ENCODE measurements at places on chromosomes 12 and 14.

DNA sequence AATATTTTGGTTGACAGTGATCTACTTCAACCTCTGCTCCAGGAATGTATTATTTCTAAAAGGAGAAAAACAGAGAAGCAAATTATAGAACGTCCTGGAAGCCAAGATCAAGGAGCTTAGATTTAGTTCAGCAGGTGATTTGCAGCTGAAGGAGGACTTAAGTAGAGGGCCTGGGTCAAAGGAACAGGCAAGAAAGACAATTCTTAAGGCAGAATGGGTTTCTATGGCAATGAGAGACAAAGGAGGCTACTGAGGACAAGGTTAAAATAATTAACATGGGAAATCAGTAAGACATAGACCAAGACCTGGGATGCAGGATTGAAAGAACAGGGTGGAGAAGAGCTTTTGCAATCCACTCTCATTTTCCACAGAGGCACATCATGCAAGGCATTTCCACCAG is 2.4 kb upstream of the SNW1 start:
- no peak for DNase-seq

- no peak for DNase-seq
Measured at GRCh38 chr14:99581374-99581773, 22.6 kb downstream of the CCDC85C start.

DNA sequence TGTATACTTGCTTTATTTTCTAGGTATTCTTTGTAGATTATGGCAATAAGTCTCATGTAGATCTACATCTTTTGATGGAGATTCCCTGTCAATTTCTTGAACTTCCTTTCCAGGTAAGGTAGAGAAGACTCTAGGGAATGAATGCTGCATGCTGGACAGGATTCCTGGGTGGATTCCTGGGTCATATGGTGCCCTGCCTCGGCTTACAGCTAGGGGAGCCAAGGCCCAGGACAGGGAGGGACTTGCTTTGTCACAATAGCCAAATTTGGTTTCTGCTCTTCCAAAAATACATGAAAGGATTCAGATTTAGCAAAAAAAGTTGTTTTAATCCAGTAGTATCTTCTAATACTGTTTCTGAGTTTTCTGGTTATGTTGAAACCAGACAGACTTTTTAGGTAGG is 59.5 kb upstream of the ASPG start:
- DNase-seq = no peak

DNA sequence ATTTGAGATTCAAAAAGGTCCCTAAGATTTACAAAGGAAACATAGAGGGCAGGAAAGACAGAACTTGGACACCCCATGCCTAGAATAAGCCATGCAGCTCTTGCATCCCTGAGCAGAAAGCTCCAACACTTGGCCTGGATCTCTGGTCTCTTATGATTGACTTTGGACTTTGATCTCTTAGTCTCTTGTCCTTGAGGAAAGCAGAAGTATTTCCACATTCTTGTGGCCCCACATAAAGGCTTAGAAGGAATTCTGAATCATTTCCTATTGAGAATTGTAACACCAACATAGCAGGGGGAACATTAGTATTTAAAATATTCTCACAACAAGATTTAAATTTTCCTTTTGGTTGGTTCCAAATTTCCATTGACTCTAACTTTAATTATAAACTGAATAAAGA is 283.7 kb upstream of the PRKD1 start:
- no peak for DNase-seq

- DNase-seq = peak; percentile 54
Measured at GRCh38 chr12:120903412-120904196, 554 bp downstream of the SPPL3 start.

GRCh38 chr12:90842477-90842876 is 112.5 kb downstream of the CCER1 start:
- DNase-seq = no peak

- DNase-seq = no peak
Measured at GRCh38 chr14:23525611-23526010, 26.0 kb downstream of the ZFHX2 start.

DNA sequence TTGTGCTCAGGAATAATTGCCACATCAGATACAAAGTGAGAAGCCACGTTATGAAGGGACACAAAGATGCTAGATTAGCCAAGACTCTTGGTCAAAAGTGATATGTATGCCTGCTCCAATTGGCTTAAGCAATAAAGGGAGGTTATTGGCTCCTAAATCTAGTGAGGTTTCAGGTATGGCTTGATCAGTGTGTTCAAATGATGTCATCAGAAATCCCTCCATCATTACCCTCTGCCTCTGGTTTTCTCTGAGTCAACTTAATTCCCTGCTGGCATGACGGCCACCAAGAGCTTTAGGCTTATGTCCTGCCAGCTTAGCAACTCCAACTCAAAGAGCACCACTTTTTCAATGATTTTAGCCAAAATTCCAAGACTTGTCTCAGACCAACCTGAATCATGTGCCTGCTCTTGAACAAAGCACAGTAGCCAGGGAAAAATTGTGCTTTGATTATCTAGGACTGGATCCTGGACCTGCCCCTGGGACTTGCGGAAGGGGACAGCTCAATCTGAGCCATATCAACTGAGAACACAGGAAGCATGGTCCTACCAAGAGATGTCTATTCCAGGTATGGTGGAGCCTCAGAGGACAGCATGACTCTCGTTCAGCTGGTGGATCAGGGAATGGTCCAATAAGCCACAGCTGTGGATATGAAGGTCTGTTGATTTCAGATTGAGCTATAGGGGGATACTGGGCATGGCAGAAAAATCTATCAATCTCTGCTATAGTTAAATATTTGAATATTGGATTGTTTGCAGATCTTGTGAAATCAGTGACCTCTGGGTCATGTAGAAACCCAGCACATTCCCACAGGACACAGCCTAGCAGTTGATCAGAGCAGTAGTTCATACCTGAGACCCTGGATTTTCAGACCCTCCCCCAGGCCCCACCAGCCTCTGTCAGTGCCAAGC is 16.1 kb upstream of the P2RX7 start:
- no peak for DNase-seq

GRCh38 chr12:95216711-95217376 is 423 bp downstream of the FGD6 start:
- DNase-seq = no peak

DNA sequence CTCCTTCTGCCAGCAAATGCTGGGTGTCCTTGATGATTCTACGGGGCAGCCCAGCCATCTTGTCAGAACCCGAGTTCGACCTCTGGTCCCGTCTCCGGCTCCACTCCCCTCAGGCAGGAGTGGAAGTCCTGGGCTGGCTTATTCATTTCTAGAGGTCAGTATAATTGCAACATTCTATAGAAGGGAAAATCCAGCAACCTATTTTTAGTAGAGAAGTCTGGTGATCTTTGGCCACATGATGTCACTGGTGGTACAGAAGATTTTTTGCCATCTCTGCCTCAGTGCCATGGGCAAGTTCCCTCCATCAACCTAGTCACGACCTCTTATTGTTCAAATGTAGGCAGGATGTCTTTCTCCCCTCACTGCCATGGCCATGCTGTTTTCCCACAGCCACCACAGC is 22.4 kb downstream of the OR10G2 start:
- no peak for DNase-seq

DNA sequence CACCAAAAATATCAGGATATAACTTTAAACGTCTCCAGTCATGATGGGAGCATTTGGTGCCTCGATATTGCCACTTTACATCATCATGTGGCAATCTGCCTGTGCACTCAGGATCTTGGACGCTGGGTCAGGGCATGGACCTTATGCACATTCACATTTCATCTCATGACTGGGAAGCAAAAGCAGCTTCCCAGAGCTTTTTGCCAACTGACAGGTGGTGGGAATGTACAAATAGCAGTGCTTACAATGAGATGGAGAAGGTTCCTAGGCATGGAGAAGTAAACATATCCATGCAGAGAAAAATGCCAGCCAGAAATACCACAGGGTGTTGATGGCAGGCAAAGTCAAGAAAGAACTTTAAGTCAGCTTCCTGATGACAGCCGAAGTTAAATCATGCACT is 30.3 kb downstream of the EFCAB11 start:
- DNase-seq = no peak

- DNase-seq = no peak
Measured at GRCh38 chr12:95004610-95005009, 1.1 kb upstream of the NDUFA12 start.

DNA sequence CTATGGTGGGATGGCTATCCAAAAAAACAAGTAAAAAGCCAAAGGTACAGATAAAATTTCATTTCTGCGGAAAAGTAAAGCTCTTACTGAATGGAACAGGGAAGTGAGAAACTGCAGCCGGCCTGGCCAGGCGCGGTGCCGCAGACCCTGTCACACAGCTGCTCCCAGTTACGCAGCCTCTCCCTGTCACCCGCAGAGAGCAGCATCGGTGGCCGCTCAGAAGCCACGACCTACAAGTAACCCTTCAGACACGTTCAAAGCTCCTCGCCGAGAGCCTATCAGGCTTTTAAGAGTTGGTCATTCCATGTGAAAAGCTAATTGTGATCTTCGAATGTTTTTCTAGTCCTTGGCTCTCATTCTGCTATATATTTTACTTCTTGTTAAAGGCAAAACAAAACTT is 11.0 kb upstream of the ANKLE2 start:
- no peak for DNase-seq

DNA sequence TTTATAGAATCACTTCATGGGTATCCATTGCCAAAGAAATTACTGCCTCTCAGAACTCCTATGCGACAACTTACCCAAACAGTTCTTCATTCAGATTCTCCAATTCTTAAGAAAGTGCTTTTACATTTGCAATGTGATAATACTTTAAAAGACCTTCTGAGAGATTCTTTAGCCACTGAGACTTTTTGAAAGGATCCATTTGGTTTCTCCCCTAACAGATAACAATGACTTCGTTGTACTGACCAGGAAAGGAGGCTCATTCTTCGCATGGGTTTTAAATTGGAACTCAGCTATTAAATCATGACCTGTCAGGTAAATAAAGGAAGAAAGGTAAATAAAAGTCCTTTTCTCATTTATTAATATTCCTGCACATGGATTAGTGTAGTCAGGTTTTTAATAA is 14.8 kb downstream of the ITPR2 start:
- no peak for DNase-seq

DNA sequence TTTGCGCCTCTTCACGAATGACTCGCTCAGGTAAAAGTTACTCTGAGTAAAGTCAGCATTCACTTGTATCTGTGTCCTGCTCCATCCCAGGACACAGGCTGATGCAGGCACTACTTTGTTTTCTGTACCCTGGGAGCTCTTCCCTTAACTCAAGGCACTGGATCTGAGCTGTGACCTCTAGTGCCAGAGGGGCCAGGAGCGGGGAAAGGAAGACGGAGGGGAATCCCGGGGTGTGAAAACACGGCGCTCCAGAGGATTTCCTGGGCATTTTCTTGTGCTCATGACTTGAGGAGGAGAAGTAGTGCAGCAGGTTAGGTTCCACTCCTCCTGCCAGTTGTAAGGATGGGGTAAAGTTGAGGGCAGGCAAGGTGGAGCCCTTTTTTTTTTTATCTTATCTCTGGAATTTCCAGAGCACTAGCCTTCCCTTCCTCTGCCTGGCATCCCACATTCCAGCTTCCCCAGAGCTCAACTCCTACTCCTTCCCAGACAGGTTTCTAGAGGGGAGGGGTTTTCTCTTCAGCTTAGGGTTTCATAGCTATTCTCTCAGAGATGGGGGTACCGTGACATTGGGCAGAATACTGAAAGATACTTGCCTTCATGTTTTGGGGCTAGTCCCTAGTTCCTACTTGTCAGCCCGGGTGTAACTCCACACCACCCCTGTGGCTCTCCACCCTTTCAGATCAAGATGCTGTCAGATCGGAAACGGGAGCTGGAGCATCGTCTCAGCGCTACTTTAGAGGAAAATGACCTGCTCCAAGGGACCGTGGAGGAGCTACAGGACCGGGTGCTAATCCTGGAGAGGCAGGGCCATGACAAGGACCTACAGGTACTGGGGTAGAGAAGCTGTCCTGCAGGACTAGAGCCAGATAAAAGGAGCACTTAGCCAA is 52.3 kb downstream of the RAB35 start:
- no peak for DNase-seq

DNA sequence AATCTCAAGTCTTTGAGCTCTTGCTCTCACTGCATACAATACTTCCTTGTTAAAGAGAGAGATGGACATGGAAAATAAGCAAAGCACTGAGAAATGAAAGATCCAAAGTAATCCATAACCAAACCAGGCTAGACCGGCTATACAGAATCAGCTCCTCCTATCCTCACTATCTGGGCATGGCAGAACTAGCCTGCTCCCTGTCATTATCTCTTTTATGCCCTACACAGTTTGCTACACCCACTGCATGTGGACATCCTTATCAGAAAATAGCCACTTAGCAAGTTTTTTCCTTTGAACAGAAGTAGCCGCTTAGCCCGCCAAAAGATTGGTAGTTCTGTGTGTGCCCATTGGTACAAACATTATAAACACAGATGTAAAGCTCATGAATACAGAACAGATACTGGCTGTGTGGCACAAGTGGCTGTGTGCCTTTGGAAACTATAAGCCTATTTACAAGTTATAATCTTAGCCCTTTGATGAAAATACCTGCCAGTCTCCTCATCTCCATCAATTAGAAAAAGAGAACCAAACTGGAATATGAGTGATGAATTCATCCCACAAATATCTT is 34.7 kb downstream of the SPTB start:
- DNase-seq = no peak

All from stimulated activated CD4-positive, alpha-beta T cell treated with anti-CD3 and anti-CD28 coated beads, Interleukin-4, amount 100 ng/mL, for 1 hour (primary cell).